ENCODE measurements at places on chromosomes 7 and 10.

- no peak for DNase-seq
These were observed 80.7 kb downstream of the ZNF365 start for GRCh38 chr10:62454687-62455397.

- no peak for DNase-seq
These were observed 206.6 kb downstream of the CXCL12 start for GRCh38 chr10:44178281-44178680.

- no peak for DNase-seq
These were observed 6.2 kb downstream of the TMEM236 start for GRCh38 chr10:17758200-17758599.

DNA sequence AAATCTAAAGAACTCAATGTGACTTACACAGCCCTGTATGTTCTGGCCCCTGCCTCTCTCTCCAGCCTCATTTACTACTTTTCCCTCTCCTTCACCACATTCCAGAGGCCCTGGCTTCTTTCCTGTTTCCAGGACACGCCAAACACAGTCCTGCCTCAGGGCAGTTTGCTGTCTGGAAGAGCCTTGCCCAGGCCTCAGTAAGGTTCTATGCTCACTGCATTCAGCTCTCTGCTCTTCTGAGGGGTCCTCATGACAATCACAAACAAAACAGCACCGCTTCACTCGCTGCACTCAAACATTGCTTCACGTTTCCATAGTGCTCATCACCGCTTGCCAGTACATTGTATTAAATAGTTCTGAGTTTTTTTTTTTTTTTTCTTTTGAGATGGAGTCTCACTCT lies 35.1 kb upstream of the GARS1 start:
- no peak for DNase-seq

DNA sequence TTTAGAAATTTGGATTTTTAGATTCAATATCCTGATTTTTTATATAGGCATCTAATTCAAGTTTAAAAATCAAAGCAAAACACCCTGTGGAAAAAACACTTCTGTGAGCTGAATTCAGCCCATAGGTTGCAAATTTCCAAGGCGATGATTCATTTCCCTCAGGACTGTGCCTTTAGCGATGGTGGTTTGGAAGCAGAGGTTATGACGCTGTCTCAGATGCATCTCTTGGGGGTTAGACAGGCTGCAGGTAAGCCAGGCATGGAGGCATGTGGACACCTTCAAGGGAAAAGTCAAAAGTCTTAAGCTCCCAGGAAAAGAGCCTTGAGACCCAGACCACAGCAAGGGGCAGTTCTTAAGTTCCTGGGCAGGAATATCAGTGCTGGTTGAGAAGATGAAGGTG lies 9.5 kb upstream of the FRA10AC1 start:
- no peak for DNase-seq

DNA sequence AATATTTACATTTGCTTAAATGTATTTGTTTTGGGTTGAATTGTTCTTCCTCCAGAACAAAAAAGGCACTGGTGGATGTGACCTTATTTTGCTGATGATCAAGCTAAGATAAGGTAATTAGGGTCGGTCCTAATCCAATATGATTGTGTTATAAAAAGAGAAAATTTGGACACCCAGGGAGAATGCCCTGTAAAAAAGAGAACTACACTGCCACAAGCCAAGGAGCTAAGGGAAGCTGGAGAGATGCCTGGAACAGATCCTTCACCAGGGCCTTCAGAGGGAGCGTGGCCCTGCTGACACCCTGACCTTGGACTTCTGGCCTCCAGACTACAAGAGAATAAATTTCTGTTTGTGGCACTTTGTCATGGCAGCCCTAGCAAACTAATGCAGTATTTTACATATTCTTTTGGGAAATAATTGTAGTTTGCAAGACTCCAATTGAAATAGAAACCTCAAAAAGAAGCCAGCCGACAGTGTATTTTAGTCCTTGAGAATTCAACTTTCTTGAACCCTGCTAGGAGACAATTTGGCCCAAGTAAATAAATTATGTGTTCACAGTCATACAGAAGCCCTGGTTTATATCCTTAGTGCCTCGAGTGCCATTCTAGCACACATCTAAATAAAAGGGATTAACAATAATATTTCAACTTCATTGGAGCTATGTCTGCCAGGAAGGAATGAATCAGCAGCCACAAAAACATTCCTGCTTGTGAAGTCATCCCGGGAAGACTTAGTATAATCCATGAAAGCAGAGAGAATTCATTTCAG lies 164.6 kb downstream of the PKD1L1 start:
- DNase-seq, result no peak

All from SK-N-SH (cell line).